MV-4-11 (cell line): ENCODE measurements at places on chromosomes 4 and X.
A peak's percentile ranks its signal among the peaks of the same experiment; 100 is the strongest.

GRCh38 chr4:3112609-3113469 is 38.4 kb downstream of the HTT start:
- no peak for DNase-seq

GRCh38 chr4:100431416-100431815 is 86.4 kb downstream of the EMCN start:
- DNase-seq: no peak

- DNase-seq: peak; percentile 73
Observed at GRCh38 chr4:140103676-140104075, 50.3 kb downstream of the MAML3 start.

DNA sequence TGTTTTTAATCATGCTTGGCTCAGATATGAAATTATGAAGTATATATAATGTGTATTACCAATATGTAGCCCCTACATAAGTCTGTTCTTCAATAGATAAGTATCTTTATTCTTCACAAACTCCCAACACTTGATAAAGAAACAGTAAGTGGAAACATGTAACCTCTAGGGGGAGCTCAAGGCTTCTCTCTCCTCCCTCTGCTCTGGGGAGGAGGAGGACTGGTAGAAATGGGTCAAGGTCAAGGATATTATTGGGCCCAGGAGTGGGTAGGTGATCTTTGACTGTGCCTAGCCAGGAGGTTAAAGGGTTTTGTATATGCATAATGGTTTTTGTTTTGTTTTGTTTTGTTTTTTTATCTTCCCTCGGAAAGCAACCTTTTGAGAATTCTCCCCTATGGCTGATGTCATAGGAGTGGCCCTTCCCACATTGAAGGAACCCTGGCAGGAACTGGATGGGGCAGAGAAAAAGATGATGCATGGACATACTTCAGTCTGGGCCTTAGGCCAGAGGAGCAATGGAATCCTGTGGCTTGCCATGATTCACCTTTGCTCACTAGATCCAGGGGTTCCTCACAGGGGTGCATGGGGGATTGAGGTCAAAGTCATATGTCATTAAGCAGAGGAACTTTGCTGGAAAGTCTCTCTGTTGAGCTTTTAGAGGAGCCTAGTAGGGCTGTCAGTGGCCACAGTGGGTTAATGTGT is 460.3 kb downstream of the MID1IP1 start:
- DNase-seq: peak; percentile 46

GRCh38 chr4:101977076-101977475 is 186.5 kb downstream of the BANK1 start:
- DNase-seq: no peak

GRCh38 chr4:15756361-15756861 is 21.7 kb upstream of the CD38 start:
- peak; percentile 94 for DNase-seq

DNA sequence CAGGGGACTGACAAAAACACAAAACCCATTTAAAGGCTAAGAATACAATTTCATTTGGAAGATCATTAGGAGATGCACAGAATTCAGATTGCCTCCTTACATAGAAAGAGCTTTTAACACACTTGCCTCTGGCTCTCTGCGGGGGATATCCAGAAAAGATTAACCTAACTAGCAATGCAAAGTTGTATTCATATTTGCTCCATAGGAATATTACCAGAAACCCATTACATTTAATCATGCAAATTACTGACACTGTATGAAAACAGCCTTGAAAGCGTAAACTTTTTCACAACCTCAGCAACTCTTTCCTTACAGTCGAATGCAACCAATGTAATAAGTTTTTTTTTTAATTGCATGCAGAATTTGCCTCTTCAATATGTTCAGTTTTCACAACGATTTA is 1087.3 kb upstream of the PRKX start:
- DNase-seq: no peak

GRCh38 chrX:56313308-56313707 is 81.2 kb downstream of the KLF8 start:
- DNase-seq: no peak

- DNase-seq: no peak
Observed at GRCh38 chr4:108303488-108304177, 134.9 kb upstream of the LEF1 start.

GRCh38 chrX:148376342-148376741 is 124.1 kb upstream of the AFF2 start:
- DNase-seq: no peak

DNA sequence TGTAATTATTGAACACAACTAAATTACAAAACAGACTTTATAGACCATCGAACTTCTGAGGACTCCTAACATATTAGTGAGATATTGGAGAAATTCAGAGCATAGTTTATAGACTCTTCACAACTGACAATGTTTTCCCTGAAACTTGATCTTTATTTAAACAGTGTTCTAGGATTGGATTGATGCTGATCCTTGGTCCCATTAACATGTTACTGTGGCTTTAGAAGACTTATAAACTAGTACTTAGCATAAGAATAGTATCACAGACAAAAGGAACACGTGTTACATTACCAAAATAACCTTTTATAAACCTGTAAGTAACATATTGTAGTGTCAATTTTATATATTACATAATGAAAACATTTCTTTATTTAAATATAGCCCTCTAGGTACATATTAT is 689.6 kb downstream of the CCSER1 start:
- no peak for DNase-seq

DNA sequence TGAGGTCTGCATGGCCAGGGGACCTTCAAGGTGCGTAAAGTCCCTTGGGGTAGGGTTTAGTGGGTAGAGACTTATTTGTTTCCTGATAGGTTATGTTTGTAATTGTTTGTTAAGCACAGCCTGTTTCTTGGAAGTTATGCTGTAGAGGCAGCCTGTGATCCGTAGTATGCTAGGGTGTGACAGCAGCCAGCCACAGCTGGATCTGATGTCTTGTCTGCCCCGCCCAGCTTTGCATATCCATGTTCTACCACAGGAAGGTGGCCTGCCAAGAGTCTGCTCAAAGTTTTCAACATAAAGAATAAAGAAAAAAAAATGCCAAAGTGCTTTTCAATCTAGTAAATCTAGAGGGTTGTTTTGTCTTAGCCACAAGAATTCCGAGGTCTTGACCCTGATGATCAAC is 19.1 kb upstream of the PRRG3 start:
- no peak for DNase-seq

DNA sequence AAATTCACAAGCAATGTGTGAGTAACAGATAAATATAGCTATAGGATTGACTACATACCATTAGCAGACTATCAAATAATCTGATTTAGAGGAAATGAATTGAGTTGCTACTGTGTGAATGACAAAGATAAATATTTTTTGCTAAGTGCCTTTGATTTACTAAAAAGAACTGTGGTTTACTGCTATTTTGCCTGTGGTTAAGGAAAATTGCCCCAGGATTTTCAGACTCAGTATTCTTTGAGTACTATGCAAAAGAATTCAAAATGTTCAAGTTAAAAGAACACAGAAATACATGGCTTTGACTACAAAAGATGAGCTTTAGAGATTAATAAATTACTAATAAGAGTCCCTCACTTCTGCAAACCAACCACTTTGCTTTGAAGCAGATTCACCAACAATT is 853.8 kb downstream of the ADGRL3 start:
- DNase-seq: no peak

- DNase-seq: no peak
Observed at GRCh38 chrX:150857453-150857852, 41.0 kb downstream of the CD99L2 start.

DNA sequence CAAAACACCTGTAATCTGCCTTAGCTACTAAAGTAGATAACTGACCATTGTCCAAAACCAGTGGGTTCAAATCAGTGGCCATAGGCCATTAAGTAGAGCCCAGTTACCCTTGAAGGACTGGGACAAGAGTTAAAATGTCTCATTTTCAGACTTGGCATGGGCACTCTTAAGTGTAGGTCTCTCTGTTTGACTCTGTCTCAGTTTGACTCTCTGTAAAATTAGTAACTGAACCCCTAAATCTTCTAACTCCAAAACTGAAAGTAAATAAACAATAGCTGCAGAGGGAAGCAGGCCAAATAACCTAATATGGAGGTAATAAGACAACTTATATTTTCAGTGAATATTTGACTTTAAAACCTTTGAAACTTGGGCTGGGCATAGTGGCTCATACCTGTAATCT is 89.1 kb downstream of the SLC16A2 start:
- no peak for DNase-seq

GRCh38 chr4:171433674-171434073 is 379.5 kb upstream of the GALNTL6 start:
- DNase-seq: no peak

- no peak for DNase-seq
Observed at GRCh38 chr4:145083891-145084605, 13.9 kb downstream of the ANAPC10 start.

DNA sequence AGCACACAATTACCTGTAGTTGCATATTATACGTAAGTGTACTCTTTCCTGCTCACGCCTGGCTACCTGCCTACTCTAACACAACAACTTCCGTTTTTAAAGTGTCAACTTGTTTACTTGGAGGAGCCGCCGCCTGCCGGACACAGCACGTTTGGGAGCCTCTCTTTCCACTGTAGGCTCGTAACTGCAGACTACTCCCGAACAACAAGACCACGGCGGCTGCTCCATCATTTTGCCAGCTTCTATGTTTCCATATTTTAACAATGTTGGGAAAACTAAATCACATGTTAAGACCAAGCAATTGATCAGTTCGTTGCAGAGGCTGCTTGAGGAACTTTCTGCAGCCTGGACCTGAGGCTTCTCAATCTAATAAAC is 841 bp downstream of the MTNR1A start:
- no peak for DNase-seq

- DNase-seq: no peak
Observed at GRCh38 chr4:75179510-75179909, 246.6 kb downstream of the PARM1 start.

- DNase-seq: no peak
Observed at GRCh38 chr4:25976780-25977179, 62.8 kb downstream of the SMIM20 start.

DNA sequence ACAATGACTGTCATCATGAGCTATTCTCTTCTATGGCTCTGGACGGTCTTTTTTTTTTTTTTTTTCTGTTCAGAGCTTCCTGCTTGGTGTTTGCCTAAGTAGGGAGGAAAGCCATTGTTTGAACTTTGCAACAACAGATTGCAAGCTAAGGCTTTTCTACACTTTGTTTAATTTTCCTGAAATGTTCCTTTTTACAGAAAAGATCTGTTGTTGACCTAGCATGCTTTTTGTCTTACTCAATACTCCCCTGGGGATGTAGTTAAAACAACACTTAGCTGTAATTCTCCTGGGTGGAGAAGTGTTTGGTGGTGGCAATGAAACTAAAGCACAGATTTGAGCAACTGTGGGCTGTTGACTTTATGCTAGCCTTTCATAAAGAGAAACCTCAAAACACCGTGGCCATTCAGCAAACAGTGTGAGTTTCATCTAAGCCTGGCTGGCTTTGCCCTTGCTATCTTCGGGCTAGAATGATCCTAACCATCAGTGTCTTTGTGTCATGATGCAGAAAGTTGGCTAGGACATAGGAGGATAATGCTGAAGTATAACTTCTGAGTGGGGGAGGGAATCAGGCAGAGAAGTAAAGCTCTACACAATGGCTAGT is 110.5 kb downstream of the ANXA3 start:
- DNase-seq: peak; percentile 21

DNA sequence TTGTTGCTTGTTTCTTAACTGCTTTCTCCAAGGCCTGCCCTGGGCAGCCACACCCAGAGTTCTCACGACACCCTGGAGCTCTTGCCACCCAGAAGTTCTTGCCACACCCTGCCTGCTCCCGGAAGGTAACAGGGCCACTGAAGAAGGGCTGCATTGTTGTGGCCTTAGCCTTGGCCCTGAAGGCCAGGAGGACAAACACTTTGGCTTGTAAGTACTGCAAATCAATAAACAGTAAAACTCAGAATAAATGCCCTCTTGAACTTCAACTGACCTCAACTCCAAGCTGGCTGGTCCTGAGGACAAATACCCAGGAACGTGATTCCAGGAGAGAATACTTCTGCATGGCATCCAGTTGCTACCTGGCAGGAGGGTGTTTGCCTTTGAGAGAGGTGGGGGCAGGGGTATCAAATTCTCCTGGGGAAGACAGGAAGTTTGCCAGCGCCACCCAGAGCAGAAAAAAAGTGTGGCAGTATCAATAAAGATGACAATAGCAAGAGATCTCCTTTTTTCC is 54.1 kb downstream of the TLR10 start:
- DNase-seq: no peak

DNA sequence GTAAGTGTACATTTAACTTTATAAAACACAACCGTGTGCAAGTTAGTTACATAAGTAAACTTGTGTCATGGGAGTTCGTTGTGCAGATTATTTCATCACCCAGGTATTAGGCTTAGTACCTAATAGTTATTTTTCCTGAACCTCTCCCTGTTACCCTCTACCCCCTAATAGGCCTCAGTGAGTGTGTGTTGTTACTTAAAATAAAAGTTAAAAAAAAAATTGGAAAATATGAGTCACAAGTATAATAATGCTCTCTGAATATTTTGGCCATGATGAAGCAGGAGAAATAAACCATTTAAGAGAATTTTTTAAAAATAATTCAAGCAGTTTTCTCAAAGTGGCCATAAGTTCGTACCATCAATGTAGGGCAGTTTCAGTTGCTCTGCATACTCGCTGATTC is 105.1 kb upstream of the GRID2 start:
- no peak for DNase-seq

- DNase-seq: no peak
Observed at GRCh38 chr4:91171217-91171616, 1044.0 kb downstream of the CCSER1 start.

GRCh38 chr4:121574618-121575017 is 122.2 kb downstream of the ANXA5 start:
- peak; percentile 42 for DNase-seq

- DNase-seq: peak; percentile 66
Observed at GRCh38 chr4:14132301-14132700, 504.8 kb upstream of the BOD1L1 start.
